ENCODE measurements at places on chromosomes 16 and 17. TPM values are rescaled to one million over a fixed set of nuclear protein-coding genes. Genes with fewer than 3 reads are reported as not detected.

- no peak for DNase-seq
Measured at GRCh38 chr17:11506635-11507034, 91.6 kb upstream of the DNAH9 start.

GRCh38 chr16:86955136-86955855 is 361.9 kb downstream of the C16orf95 start:
- no peak for DNase-seq

C1QTNF8 gene
- total RNA-seq: not detected

GRCh38 chr17:17698869-17699351 is 17.7 kb downstream of the RAI1 start:
- DNase-seq: peak; percentile 55

DNA sequence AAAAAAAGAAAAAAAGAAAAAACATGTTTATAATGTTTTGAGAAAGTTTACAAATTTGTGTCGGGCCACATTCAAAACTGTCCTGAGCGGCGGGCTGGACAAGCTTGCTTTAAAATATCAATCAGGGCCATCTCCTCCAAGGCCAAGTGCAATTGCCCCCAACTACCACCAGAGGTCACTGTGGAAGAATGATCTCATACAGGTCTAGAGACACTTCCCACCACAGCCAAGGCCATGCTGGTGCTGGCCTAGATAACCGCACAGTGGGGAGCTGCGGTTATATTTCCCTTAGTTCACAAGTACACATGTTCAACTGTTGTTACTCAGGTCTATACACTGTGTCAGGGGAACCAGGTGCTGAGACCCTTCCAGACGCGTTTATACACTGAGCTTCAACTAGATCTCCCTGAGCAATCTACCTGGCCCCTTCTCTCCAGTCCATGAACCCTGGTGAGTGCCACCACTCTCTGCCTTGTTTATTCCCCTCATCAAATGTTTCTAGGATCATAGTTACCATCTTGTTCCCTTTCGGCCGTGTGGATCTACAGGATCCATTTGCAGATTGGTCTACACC is 83.8 kb upstream of the CCL2 start:
- no peak for DNase-seq

DNA sequence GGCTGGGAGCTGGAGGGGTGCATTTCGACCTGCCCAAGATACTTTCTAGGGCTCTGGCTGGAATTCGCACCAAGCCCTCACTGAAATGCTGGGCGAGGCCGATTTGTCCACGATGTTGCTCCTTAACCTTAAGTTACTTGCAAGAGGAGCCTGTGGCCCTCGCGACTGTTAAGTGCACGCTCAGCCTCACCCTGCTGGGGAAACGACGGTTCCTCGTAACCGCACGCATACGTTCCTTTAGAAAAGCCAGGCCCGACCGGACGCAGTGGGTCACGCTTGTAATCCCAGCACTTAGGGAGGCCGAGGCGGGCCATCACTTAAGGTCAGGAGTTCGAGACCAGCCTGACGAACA is 607 bp upstream of the NCOR1 start:
- DNase-seq: no peak

DNA sequence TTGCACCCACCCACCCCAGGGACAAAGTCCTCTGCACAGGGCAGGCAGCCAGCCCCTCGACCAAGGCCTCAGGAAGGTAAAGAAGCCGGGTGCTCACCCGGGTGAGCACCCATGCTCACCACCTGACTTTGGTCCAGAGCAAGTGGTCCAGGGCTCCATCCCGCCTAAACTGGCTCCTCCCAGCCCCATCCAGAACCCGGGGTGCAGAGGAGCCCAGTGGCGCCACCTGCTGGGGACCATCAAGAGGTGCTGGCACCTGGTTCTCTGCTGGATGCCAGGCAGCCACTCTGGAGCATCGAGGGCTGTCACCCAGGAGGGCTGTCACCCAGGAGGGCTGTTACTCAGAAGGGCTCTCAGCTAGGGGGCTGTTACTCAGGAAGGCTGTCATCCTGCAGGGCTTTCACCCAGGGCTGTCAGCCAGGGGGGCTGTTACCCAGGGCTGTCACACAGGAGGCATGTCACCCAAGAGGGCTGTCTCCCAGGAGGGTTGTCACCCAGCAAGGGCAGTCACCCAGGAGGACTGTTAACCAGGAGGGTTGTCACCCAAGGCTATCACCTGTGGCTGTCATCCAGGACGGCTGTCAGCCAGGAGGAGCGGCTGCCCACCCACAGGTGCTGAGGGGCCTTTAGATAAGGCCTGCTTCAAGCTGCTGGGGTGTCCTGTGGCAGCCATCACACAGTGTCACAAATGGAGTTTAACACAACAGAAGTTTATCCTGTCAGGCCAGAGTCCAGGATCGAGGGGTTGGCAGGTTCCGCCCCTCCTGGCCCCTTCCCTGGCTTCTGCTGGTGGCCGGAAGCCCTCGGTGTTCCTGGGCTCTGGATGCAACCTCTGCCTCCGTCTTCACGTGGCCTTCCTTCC is 98.5 kb downstream of the TNFRSF13B start:
- DNase-seq: no peak

STX1B gene
- 0.58 TPM for total RNA-seq

PMFBP1 gene
- 0.52 TPM for total RNA-seq

TOX3 gene
- total RNA-seq: 5.5 TPM

DNA sequence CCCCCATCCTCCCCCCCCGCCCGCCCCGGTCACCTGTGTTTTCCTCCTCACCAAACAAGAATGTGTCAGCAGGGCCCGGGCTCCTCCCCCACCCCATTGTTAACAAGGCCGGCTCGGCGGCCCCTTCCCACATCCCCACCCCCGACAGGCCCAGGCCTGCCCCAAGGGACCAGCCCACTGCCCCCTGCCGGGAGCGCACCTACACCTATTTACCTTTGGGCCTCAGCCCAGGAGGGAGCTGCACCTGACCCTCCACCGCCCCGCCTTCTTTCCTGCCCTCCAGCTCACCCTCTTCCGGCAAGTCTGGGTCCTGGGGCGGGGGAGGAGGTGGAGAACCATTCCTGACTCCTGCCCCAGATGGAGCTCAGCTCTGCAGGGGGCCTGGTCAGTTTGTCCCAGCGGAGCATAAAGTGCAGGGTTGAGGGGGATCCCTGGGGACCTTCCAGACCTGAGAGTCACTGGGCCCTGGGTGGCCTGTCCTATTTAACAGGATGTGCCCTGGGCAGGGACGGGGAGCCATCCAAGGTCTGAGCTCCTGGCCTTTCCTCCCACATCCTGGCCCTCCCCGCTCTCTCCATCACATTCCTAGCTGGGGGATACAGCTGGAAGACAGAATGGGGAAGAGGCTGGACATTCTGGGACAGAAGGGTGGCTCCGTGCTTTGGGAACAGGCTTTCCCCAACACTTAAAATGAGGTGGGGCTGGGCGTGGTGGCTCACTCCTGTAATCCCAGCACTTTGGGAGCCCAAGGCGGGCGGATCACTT is 8.3 kb downstream of the FOXJ1 start:
- DNase-seq: no peak

SLC35G3 gene
- total RNA-seq: not detected

DNA sequence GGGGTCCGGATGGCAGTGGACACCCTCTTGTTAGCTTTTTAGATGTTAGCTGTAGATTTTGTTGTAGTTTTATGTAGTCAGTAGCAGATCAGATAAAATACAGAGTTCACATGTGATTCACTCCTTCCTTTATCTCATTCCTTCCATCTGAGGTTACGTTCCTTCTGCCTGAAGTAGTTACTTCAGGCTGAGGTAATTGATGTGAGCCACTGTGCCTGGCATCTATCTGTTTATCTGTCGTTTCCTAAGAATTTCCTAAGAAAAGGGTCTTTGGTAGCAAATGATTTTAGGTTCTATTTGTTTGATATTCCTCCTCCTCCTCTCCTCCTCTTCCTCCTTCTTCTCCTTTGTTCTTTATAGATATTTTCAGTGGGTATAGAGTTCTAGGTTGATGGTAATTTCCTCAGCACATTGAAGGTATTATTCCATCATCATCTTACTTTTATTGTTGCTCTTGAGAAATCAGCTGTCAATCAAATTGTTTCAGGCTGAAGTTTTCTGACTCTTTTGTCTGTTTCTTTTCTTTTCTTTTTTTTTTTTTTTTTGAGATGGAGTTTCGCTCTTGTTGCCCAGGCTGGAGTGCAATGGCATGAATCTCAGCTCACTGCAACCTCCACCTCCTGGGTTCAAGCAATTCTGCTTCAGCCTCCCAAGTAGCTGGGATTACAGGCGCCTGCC is 29.6 kb upstream of the FBXO47 start:
- DNase-seq: no peak

GRCh38 chr17:44826123-44826790 is 3.8 kb downstream of the GJC1 start:
- peak; percentile 52 for DNase-seq
